ENCODE measurements at places on chromosomes 13 and 19. TPM values are rescaled to one million over a fixed set of nuclear protein-coding genes. Genes with fewer than 3 reads are reported as not detected.

DNA sequence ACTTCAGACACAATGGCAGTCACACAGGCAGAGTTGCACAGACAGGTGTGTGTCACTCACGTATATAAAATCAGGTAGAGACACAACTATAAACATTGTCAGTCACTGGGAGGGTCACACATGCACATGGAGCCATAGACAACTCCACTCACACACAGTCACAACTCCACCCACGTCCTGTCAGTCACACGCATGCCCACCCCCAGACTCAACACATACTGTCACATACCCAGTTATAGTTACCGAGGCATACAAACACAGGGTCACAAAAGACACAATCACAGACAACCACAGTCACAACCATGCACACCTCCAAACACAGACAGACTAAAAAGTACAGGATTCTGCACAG is 1.5 kb downstream of the NUMBL start:
- H3K36me3 ChIP-seq: peaks cover 11% of the 10 kb centered on the region
- no peaks in the 10 kb centered on the region for H3K4me1 ChIP-seq
- peaks cover 11% of the 10 kb centered on the region for H3K27me3 ChIP-seq
- H3K27ac ChIP-seq: no peak overlapping the region

DNA sequence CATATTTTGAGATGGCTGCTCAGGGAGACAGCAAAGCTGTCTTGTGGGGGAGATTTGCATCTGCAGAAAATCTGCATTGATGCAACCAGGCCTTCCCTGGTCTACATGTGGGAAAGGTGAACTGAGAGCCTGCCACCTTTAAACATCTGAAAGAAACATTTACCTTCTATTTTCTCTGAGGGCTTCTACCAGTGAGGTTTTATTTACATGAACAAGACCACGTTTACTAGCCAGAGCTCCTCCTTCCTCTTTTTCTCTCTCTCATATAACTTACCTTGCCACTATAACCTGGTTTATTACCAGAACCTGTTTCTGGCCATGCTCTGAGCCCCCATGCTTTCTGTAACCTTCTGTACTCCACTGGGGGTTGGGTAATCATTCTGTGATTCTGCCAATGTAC is 14.4 kb upstream of the RUBCNL start:
- peaks cover 5% of the 10 kb centered on the region for H3K36me3 ChIP-seq
- peaks cover 11% of the 10 kb centered on the region for H3K4me1 ChIP-seq
- no peak overlapping the region for H3K4me3 ChIP-seq
- peak overlapping the region; percentile 48 for H3K27ac ChIP-seq
- DNase-seq: no peak

- no peak for DNase-seq
- H3K4me3 ChIP-seq: no peak overlapping the region
- H3K4me1 ChIP-seq: peaks cover 49% of the 10 kb centered on the region
- H3K27ac ChIP-seq: no peak overlapping the region
Measured at GRCh38 chr19:15300533-15301197, 31.7 kb downstream of the BRD4 start.

DNA sequence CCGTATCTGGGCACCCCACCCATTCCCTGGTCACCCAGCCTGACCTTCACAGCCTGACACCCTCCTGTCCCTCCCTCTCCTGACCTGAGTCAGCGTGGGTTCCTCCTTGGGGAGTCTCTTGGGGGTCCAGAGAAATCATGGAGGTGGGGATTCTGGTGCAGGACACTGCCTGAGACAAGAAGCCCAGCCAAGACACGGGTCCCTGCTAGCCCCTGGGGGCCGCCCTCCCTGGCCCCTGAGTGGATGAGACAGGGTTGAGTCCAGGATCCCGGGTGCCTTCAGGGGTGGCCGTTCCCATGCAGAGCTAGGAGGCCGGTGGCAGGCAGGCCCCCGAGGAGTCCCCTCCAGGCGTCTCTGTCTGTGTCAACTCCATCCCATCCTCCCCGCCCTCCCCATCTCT is 1.6 kb downstream of the MAP2K7 start:
- DNase-seq: no peak
- peaks cover 9% of the 10 kb centered on the region for H3K36me3 ChIP-seq
- H3K4me3 ChIP-seq: peak overlapping the region; percentile 94

GRCh38 chr19:13797870-13798269 is 2.6 kb downstream of the ZSWIM4 start:
- H3K27me3 ChIP-seq: peaks cover 5% of the 10 kb centered on the region
- no peak for DNase-seq
- peaks cover 18% of the 10 kb centered on the region for H3K4me1 ChIP-seq
- peaks cover 12% of the 10 kb centered on the region for H3K36me3 ChIP-seq

- H3K4me1 ChIP-seq: peaks cover 19% of the 10 kb centered on the region
- DNase-seq: peak; percentile 67
- peaks cover 20% of the 10 kb centered on the region for H3K27me3 ChIP-seq
Measured at GRCh38 chr19:47230054-47230920, 712 bp downstream of the BBC3 start.

DNA sequence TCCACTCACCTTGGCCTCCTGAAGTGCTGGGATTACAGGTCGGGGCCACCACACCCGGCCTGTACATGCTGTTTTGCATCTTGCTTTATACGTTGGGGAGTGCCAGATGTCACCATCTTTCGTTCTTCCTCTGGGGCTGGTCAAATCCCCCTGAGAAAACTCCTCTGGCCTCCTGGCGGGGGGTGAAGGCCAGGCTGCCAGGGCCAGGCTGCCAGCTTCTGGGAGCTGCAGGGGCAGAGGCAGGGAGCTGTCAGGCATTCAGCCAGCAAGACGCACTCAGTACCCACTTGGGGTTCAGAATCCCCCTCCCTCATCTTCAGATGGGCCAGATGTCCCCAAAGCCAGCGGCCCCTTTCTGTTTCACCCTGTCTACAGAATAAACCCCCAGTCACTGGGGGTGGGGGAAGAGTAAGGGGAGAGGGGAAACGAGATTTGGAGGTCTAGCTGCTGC is 16.1 kb downstream of the ZSWIM9 start:
- H3K4me3 ChIP-seq: no peak overlapping the region
- peaks cover 3% of the 10 kb centered on the region for H3K27me3 ChIP-seq
- DNase-seq: no peak
- no peak overlapping the region for H3K27ac ChIP-seq
- no peaks in the 10 kb centered on the region for H3K4me1 ChIP-seq

GRCh38 chr19:41096353-41096752 is 8.1 kb downstream of the CYP2A13 start:
- H3K36me3 ChIP-seq: no peaks in the 10 kb centered on the region
- H3K4me3 ChIP-seq: no peak overlapping the region
- H3K4me1 ChIP-seq: no peaks in the 10 kb centered on the region
- peaks cover 17% of the 10 kb centered on the region for H3K27me3 ChIP-seq
- H3K27ac ChIP-seq: no peak overlapping the region

DNA sequence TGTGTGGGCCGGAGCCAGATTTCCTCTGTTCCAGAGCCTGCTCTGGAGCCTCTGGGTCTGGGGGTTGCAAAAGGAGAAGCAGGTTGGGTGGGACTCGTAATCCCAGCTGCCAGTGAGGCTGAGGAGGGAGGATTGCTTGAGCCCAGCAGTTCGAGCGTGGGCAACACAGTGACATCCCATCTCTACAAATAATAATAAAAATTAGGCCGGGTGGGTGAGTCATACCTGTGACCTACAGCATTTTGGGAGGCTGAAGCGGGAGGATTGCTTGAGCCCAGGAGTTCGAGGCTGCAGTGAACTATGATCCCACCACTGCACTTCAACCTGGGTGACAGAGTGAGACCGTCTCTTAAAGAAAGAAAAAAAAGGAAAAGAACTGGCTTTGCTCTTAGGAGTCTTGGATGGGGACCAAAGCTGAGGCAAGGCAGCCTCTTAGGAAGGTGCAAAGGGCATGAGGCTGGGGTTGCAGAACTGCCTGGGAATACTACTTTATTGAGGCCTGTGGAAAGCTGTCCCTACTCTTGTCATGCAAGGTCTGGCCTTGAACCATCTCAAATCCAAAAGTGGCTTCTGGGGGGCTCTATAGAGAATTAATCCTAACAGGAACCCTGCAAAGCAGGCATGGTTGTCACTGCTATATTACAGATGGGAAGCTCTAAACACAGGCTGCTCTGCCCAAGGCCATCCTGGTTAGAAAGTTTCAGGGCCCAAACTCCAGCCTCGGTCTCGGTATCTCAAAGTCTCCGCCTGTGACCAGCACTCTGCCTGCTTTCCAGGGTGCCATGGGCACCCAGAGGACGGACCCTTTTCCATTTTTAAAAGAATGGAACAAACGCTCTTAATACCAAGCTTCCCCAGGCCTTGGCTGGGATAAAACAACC is 880 bp upstream of the C19orf12 start:
- H3K27ac ChIP-seq: no peak overlapping the region
- DNase-seq: no peak
- H3K4me1 ChIP-seq: peaks cover 18% of the 10 kb centered on the region

- DNase-seq: no peak
- peaks cover 13% of the 10 kb centered on the region for H3K4me1 ChIP-seq
- peak overlapping the region; percentile 31 for H3K27ac ChIP-seq
Measured at GRCh38 chr13:95470574-95471366, 81.8 kb upstream of the CLDN10 start.

- H3K27me3 ChIP-seq: peaks cover 3% of the 10 kb centered on the region
- DNase-seq: no peak
- H3K27ac ChIP-seq: no peak overlapping the region
- peaks cover 3% of the 10 kb centered on the region for H3K36me3 ChIP-seq
- no peaks in the 10 kb centered on the region for H3K4me1 ChIP-seq
Measured at GRCh38 chr13:73778242-73778864, 355.9 kb downstream of the KLF12 start.

DNA sequence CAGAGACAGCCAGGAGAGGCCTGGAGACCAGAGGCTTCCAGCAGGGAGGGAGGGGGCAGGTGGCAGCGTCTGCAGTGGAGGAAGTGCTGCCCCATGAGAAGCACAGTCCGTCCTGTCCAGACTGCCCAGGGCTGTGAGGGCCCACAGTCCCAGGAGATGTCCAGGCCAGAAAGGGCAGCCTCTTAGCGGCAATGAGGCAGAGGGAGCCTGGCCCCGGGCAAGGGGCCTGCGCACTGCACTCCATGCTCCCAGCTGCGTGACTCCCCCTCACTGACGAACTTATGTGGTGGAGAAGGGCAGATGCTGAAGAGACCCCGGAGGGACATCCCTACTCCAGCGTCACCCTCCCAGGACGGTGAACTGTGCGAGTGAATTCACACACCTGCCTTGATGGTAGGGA is 115.3 kb downstream of the SOX1 start:
- peaks cover 7% of the 10 kb centered on the region for H3K27me3 ChIP-seq
- DNase-seq: no peak
- H3K27ac ChIP-seq: no peak overlapping the region

DNA sequence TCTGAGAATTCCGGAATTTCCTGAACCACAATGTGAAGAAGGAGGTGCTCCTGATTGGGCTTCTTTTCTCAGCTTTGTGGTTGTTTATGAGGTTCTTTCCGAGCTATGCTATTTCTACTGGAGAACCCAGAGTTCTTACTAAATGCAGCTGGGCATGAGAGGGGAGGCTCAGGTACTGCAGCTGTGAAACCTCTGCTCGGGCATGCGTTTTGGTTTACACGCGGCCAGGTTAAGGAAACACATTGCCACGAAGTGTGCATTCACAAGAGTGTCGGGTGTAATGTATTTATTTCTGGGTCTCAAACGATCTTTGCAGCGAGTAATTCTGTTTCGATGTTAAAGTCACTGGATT is 661 bp upstream of the MIR17HG start:
- peak overlapping the region; percentile 94 for H3K4me3 ChIP-seq
- peaks cover 12% of the 10 kb centered on the region for H3K27me3 ChIP-seq
- H3K27ac ChIP-seq: peak overlapping the region; percentile 84
- DNase-seq: peak; percentile 22
- peaks cover 10% of the 10 kb centered on the region for H3K36me3 ChIP-seq
- H3K4me1 ChIP-seq: peaks cover 27% of the 10 kb centered on the region

GRCh38 chr19:9981406-9982260 is 28.7 kb downstream of the COL5A3 start:
- no peak overlapping the region for H3K27ac ChIP-seq
- no peak overlapping the region for H3K4me3 ChIP-seq
- no peaks in the 10 kb centered on the region for H3K4me1 ChIP-seq
- peaks cover 6% of the 10 kb centered on the region for H3K36me3 ChIP-seq

DNA sequence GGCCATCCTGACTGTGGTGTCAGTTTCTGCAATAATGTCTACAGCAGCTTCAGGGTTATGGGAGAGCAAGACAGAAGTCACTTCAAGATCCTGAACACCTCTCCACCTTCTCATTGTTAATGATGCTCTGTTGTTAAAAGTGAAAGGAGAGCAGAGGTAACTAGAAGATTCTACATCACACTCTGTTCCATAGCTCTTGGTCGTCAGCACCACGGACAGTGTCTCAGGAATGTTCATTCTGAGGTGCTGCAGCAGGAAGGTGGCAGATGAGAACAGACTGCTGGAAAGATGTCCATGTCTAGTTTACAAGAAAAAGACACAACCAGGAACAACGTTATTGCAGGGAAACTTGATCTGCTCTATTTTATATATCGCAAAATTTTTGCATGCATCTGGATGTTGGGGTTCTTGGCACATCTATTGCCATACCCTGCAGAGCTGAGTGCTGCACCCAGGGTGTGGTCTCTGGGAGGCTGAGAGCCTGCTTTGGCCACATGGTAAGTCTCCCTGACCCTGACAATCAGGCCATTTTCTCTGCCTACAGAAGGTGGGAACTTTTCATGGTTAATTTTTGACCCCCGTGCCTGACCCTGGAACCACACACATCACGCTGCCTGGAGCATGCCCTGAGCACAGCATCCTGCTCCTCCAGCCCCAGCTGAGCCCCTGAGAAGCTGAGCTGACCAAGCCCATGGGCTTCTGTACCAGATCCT is 12.7 kb downstream of the CEACAM21 start:
- H3K36me3 ChIP-seq: peaks cover 49% of the 10 kb centered on the region
- DNase-seq: peak; percentile 42
- H3K4me3 ChIP-seq: peak overlapping the region; percentile 42
- H3K27me3 ChIP-seq: peaks cover 13% of the 10 kb centered on the region
- no peaks in the 10 kb centered on the region for H3K4me1 ChIP-seq

GRCh38 chr13:57631596-57632275 is at the start of gene PCDH17:
TSS of gene PCDH17 (plus strand) at chr13:57631744. CDS start at chr13:57632547, 803 bp downstream.
- H3K27me3 ChIP-seq: peaks cover 48% of the 10 kb centered on the region
- H3K36me3 ChIP-seq: peaks cover 33% of the 10 kb centered on the region
- H3K27ac ChIP-seq: peak within 1 kb of the TSS; percentile 68
- H3K4me1 ChIP-seq: peaks cover 37% of the 10 kb centered on the region
- peak; percentile 32 for DNase-seq

- peaks cover 8% of the 10 kb centered on the region for H3K27me3 ChIP-seq
- DNase-seq: no peak
- no peak overlapping the region for H3K27ac ChIP-seq
- H3K4me1 ChIP-seq: peaks cover 23% of the 10 kb centered on the region
- peaks cover 4% of the 10 kb centered on the region for H3K36me3 ChIP-seq
Measured at GRCh38 chr19:4007836-4008539, 452 bp downstream of the PIAS4 start.

GRCh38 chr13:97273341-97273831 is 51.3 kb downstream of the MBNL2 start:
- DNase-seq: no peak
- H3K4me1 ChIP-seq: peaks cover 64% of the 10 kb centered on the region
- peaks cover 26% of the 10 kb centered on the region for H3K36me3 ChIP-seq
- H3K27me3 ChIP-seq: peaks cover 3% of the 10 kb centered on the region

GRCh38 chr19:16594131-16594586 is 21.9 kb upstream of the SLC35E1 start:
- peaks cover 3% of the 10 kb centered on the region for H3K36me3 ChIP-seq
- peaks cover 54% of the 10 kb centered on the region for H3K4me1 ChIP-seq
- H3K27me3 ChIP-seq: peaks cover 9% of the 10 kb centered on the region
- no peak overlapping the region for H3K27ac ChIP-seq
- H3K4me3 ChIP-seq: no peak overlapping the region

EPS8L1 gene
- 24.6 TPM for total RNA-seq

PINLYP gene
- total RNA-seq: 3.4 TPM

SNRPA gene
- 101 TPM for total RNA-seq

SPTBN4 gene
- total RNA-seq: 0.49 TPM

CGB5 gene
- not detected for total RNA-seq

ZNF878 gene
- not detected for total RNA-seq

BBC3 gene
- total RNA-seq: 18.6 TPM

SLC25A41 gene
- 0.23 TPM for total RNA-seq
